ENCODE measurements at places on chromosomes 1 and 21. TPM values are rescaled to one million over a fixed set of nuclear protein-coding genes. Genes with fewer than 3 reads are reported as not detected.

GRCh38 chr1:76876655-76877395 is 9.5 kb downstream of the ST6GALNAC5 start:
- no peak for DNase-seq

- DNase-seq, result no peak
Measured at GRCh38 chr1:55233145-55233777, 18.1 kb upstream of the USP24 start.

GRCh38 chr1:116374353-116375147 is 1.5 kb downstream of the ATP1A1 start:
- no peak for DNase-seq

- DNase-seq, result no peak
Measured at GRCh38 chr21:35203093-35203977, 154.2 kb upstream of the RUNX1 start.

DNA sequence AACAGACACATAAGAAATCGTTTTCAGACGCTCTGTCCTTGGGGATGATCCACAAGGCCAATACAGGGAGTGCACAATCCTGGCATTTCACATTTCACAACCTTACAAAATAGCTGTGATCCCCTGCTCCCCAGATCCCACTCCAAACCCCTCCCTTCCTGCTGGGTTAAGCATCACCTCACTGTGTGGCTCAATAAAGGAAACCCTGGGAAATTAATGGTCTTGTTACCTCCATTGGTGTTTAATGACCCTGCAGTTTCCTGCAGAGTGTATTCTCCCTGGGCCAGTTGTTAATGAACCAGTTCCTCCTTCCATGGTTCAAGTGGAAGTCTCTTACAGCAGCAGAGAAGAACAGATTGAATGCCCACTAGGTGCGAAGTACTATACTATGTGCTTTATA is 334.7 kb downstream of the OMA1 start:
- DNase-seq, result no peak

GRCh38 chr1:109396871-109397580 is 692 bp downstream of the SORT1 start:
- DNase-seq, result no peak

DNA sequence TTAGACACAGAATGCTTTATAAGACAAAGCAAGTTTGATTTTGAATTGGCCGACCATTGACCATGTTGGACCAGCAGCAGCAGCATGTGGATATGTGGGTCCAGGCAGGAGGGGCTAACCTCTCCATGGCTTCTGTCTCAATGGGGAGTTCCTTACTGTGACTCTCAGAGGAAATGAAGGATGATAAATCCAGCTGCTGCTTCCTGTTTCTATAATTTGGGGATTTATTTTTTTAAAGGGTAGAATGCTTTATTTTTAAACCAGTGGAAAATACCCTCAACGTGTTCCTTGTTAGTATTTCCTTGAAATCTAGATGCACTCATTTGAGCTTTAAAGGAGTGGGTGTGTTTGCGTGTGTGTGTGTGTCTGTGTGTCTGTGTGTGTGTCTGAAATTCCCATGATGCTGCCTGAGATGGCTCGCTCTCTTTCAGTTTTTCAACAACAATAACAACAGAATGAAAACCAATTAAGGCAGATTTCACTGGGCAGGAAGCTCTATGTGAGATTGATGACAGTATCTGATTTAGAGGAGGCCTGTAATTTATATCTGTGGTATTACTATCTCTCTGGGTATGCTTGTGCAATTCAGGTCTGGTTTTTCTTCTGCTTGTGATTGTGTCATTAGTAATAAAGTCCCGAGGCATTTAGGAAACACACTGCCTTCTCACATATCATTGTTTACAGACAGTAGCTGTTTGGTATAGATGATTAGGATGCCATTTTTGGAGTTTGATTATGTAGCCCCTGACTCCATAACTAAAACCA is 86.1 kb upstream of the ZNF326 start:
- DNase-seq, result no peak

Gene GPR89B
- total RNA-seq, result 6.2 TPM

Gene ACTL8
- not detected for total RNA-seq

Data from cardiac septum (tissue), 1 donor.